ENCODE measurements at places on chromosomes 16 and 17. TPM values are rescaled to one million over a fixed set of nuclear protein-coding genes. Genes with fewer than 3 reads are reported as not detected.

SALL1 gene
- 1.3 TPM for total RNA-seq

CA5A gene
- not detected for total RNA-seq

SOX8 gene
- total RNA-seq, result 0.96 TPM

DNA sequence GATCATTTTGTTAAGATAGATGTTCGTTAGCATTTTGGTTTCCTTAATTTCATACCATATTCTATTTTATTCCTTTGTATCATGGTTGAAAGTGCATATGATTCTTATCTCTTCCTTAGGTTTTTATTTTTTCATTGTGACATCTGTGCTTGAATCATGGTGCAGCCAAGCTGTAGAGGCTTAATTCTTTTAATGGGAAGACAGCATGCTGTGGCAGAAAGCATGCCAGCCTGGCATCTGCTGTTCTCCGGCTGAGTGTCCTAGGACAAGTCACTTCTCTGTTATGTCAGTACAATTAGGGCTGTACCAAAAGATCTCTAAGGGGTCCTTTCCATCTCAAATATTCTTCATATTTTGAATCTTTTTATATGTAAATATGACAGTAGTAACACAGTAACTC, 68.5 kb upstream of the PMFBP1 start:
- no peak for DNase-seq

GRCh38 chr17:27354491-27355081, 60.7 kb downstream of the WSB1 start:
- no peak for DNase-seq

MTSS2 gene
- total RNA-seq, result 83.9 TPM

GRCh38 chr17:27895940-27896535, 2.9 kb upstream of the LYRM9 start:
- no peak for DNase-seq

TLCD1 gene
- total RNA-seq, result 3.1 TPM

- no peak for DNase-seq
Measured at GRCh38 chr16:67014634-67015312, 14.2 kb upstream of the CBFB start.

DNA sequence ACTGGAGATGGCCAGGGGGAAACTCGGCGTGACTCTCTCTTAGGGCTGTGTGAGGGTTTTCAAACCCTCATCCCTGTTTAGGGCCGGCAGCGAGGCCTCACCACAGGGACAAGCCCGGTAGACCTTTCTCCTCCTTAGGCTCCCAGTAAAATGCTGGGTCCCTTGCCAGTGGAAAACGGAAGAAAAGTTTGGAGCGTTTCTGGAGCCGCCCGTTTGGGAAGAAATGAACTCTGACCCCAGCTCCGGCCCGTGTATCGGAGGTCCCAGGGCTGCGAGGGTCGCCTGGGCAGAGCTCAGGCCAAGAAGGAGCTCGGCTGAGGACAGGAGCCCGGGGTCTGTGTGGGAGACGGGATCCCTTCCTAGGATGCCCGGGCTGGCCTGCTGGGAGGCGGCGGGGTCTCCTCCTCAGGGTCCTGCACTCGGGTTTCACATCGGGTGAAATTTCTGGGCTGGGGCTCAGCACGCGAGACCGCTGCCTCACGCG, 23.2 kb downstream of the ZNF213 start:
- no peak for DNase-seq
